ENCODE measurements at places on chromosomes 7 and 10.
A peak's percentile ranks its signal among the peaks of the same experiment; 100 is the strongest.

DNA sequence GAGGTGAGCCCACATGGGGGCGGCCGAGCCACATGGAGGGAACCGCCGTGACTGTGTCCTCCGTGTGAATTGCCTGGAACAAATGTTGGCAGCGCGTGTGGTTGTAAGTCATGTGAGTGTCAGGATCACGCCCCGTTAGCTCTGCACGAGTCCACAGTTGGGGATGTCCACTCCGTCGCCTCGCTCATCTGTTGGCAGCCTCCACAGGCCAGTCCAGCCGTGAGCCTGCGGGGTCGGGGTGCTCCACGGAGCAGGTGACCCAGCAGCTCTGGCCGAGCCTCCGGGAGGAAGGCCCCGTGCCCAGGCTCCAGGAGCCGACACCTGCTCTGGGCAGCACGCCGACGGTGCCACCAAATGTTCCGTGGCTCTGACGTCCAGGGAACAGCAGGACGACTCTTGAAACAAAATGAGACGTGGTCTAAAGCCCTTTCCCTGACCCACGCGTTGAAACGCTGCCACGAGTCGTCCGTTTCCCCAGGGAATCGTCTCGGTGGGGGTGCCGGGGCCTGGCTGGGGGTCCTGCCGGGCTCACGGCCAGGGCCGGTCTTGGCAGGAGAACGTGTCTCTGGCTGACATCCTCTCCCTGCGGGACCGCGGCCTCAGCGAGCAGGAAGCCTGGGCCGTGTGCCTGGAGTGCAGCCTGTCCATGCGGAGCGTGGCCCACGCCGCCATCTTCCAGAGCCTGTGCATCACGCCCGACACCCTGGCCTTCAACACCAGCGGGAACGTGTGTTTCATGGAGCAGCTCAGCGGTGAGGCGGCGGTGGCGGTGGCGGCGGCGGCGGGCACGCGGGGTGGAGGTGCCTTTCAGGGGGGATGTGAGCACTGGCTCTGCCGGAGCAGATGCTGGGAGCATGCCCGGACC is 7.0 kb downstream of the KNDC1 start:
- no peak for DNase-seq

DNA sequence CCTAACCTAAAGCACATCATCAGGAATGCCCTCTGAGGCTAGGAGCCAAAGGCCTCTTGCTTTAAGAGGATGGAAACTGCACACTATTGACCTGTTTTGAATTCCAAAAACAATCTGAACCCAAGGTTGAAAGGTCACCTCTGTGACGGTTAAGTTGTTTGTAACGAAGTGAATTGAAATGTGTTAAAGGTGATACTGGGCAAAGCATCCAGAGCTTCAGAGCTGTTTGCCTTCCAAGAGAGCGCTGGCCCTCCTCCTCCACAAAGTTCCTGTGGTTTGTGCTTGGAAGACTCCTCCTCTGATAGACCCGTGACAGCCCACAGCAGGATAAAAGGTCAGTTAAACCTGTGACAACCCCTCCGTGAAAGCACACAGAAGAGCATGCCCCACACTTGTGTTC is 133.7 kb upstream of the CTTNBP2 start:
- DNase-seq: no peak

- DNase-seq: peak; percentile 68
Measured at GRCh38 chr10:26721561-26721960, 24.1 kb downstream of the PDSS1 start.

DNA sequence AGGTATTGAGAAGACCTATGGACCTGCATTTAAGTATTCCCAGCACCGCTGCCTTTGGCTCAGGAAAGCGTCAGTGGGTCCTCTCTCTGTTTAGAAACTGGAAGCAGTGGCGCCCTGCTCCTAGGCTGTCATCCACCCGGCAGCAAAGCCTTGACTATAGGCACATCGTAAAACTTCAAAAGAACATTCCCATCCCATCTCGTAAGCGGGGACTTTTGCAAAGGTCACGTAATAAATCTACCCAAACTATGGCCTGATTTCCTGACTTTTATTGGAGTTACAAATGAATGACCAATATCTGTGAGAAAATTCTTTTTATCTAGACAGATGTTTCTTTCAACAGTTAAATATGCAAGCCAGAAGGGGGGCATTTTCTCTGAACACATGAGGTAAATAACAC is 115.8 kb upstream of the TCERG1L start:
- DNase-seq: no peak

- DNase-seq: no peak
Measured at GRCh38 chr10:24292304-24293293, 83.7 kb downstream of the KIAA1217 start.

- no peak for DNase-seq
Measured at GRCh38 chr10:50540826-50541122, 83.0 kb downstream of the SGMS1 start.

DNA sequence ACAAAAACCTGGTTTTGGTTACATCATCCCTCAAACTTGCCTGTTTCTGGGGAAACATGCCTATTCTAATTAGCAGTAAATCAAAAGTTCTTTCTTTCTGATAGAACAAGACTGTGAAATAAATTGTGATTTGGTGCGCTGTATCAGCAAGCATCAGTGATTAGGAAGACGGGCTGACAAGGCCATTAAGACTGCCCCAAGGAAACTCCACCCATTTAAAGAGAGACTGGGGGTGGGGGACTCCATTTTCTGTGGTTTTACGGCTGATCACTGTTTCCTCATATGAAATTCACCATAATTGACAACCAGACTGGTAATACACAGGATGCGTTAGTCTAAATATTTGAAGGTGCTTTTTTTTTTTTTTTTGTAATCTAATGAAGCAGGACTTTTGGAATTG is 68.7 kb downstream of the MBL2 start:
- no peak for DNase-seq

- no peak for DNase-seq
Measured at GRCh38 chr7:40571796-40572195, 437.0 kb downstream of the SUGCT start.

- no peak for DNase-seq
Measured at GRCh38 chr7:29196971-29197595, 2.5 kb downstream of the CHN2 start.

GRCh38 chr10:124482236-124482800 is 20.7 kb downstream of the LHPP start:
- no peak for DNase-seq

DNA sequence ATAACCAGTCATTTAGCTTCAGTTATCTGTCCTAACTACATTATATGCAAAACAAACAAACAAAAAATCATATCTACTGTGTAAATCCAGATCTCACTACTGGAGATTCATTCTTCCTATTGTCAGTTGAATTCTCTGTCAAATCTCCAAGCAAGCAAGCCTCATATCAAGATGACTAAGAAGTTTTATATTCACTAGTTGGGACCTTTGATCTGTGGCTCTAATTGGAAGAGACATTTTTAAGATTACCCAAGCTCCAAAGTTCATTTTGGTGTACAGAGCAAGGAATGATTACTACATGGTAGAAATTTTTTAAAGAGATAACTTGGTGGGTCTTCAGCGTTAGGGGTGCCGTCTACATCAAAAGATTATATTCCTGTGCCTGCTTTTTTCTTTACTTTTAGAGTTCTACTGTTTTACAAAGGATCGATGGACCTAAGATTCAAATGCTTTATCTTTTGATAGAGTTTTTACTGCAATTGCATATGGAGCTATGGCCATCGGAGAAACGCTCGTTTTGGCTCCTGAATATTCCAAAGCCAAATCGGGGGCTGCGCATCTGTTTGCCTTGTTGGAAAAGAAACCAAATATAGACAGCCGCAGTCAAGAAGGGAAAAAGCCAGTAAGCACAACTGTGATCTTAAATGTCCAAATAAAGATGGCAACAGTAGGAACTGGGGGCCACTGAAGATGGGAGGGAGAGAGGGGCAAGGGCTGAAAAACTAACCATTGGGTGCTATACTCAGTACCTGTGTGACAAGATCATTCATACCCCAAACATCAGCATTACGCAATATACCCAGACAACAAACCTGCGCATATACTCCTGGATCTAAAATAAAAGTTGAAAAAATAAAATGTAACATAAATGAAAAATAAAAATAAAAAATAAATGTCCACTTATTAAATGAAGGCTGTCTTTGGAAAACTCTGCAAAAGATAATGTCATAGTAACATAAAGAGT is 47.9 kb downstream of the SP8 start:
- DNase-seq: no peak

DNA sequence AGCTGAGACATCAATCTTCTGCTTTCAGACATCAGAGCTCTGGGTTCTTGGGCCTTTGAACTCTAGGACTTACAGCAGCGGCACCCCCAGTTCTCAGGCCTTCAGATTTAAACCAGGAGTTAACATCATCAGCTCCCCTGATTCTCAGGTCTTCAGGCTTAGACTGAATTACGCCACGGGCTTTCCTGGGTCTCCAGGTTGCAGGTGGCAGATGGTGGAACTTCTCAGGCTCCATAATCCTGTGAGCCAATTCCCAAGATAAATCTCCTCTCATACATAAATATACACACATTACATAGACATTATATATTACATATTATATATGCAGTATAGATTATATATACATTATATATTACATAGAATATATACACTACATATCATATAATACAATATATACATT is 408.9 kb upstream of the AUTS2 start:
- DNase-seq: no peak

GRCh38 chr10:123297175-123297574 is 143.0 kb downstream of the BUB3 start:
- no peak for DNase-seq

DNA sequence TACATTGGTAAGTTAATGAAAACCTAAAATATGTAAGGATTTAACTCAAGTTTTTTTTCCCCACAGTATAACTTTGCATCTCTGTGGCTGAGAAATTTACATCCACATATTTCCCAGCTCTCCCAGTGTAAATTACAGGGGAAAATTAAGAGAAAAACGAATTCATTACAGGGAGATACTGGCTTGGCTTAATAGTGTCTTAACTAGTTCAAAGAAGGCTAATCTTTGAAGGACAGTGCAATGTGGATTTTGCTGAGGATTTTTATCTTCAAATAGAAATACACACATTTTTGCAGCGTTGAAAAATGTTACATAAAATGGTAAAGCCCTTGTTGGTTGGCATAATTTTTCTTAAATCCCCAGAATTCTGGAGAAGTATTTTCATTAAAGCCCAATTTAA is 1.5 kb downstream of the CBX3 start:
- DNase-seq: no peak

DNA sequence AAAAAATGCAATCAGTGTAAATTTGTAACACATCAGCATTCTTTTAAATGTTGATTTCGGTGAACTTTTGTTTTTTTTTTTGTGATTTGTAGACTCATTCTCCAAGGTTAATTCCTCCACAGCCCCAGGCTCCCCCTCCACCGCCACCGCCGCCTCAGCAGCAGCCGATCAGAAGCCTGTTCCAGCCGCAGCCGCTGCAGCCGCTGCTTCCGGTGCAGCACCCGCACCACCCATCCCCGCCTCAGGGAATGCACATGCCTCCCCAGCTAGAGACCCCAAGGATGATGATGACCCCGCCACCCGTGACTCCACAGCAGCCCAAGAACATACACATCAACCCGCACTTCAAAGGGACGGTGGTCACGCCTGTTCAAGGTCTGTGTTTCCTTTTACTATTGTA is 66.6 kb downstream of the RBM33 start:
- no peak for DNase-seq

DNA sequence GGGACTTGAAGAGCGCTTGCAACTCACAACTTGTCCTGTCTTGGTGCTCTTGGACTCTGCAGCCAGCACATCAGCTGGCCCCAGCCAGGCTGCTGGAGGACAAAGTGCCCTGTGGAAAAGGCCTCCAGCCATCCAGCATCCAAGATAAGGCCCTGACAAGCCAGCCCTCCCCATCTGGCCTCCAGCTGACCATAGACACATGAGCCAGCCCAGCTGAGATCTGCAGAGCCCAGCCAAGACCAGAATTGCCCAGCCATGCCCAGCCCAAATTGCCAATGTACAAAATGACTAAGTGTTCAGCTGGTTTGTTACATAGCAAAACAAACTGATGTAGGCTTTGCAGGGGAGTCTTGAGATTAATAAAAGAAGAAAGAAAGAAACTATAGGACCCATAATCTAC is 36.0 kb upstream of the FRMD4A start:
- no peak for DNase-seq

DNA sequence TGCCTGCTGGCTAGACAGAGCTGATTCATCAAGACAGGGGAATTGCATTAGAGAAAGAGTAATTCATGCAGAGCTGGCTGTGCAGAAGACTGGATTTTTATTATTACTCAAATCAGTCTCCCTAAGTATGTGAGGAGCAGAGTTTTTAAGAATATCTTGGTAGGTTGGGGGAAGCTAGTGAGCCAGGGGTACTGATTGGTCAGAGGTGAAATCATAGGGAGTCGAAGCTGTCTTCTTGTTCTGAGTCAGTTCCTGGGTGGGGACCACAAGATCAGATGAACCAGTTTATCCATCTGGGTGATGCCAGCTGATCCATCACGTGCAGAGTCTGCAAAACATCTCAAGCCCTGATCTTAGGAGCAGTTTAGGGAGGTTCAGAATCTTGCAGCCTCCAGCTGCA is 39.8 kb downstream of the FOXI2 start:
- DNase-seq: no peak

DNA sequence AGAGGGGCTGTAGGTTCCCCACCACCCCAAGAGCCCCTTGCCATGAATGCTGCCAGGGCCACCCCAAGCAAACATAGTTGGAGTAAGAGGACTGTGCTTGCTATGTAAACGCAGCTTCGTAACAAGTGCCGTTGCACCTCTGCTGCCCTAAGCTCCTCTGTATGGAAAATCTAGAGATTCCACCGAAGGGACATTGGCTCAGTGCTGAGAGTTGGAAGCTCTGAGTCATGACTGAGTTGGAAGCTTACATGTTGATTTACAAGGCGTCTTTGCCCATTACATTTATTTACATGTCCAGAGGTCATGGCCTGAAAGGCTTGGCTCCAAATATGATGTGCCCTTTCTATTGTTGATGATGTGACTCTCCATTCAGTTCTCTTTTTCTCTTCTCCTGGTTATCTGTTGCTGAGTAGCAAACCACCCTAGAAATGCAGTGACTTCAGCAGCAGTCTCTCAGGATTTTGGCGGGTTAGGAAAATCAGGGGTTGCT is 233.1 kb upstream of the TCF7L2 start:
- DNase-seq: no peak

GRCh38 chr7:98265841-98266271 is 13.8 kb upstream of the TECPR1 start:
- DNase-seq: no peak

DNA sequence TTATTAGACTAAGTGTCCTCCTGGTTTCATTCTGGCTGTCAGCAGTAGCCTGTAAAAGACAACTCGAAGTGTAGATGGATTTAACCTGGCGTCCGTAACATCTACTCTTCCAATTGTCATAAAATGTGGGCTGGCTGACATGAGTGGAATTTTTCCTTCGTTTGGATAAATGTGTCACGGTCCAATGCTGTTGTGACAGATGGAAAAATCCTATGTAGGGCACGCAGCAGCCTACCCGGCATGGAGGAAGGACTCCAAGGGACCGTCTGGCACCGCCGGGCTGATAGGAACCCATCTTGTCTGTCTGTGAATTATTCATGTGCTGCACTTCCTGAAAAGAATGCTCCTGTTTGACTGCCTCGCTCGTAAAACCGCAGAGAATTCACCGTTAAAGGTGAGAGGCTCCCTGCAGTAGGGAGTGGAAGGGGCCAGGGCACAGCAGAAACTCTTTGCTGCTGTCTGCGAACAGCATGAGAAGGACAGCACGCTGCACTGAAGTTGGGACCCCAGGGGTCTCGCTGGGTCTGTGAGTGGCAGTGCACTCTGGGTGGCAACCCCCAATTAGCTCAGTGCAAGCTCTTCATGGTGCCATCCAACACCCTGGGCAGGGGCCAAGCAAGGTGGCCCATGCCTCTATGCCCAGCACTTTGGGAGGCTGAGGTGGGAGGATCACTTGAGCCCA is 1.6 kb upstream of the ORAI2 start:
- peak; percentile 78 for DNase-seq

- DNase-seq: no peak
Measured at GRCh38 chr7:2511769-2512168, 7.8 kb upstream of the LFNG start.

GRCh38 chr10:7411671-7412128 is 866 bp upstream of the SFMBT2 start:
- peak; percentile 80 for DNase-seq

Data from activated CD8-positive, alpha-beta memory T cell treated with anti-CD3 and anti-CD28 coated beads for 24 hours (primary cell).